ENCODE measurements at places on chromosomes 2 and 18. TPM values are rescaled to one million over a fixed set of nuclear protein-coding genes. Genes with fewer than 3 reads are reported as not detected.

SKA1 gene
- 4.1 TPM for total RNA-seq

SGPP2 gene
- 11.2 TPM for total RNA-seq

ARHGAP28 gene
- total RNA-seq, result 42.6 TPM

MYO3B gene
- 5.5 TPM for total RNA-seq

TCF4 gene
- total RNA-seq, result 356 TPM

COLEC12 gene
- total RNA-seq, result 58.1 TPM

SOWAHC gene
- 20.8 TPM for total RNA-seq

- no peak for DNase-seq
Observed at GRCh38 chr2:152506843-152507242, 171.9 kb downstream of the FMNL2 start.

GRCh38 chr2:222637067-222637466 lies 18.8 kb downstream of the FARSB start:
- DNase-seq, result no peak

DNA sequence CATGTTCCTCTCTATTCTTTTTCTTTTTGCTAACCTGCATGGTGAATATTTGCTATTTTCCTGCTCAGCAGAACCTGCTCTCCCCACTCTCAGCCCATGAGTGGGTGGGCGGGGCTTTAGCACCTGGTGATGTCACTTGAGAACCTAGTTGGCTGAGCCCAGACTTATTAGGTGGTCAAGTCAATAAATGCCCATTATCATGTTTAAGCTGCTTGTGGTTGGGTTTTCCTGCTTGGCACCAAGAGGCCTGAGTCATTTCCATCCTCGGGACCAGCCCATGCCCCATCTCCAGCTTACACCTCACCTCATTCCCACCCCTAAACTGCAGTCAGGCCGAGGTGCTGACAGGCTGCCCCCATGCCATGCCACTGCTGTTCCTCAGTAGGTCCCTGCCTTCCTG lies 226.6 kb downstream of the ANKRD30B start:
- no peak for DNase-seq

- DNase-seq, result no peak
Observed at GRCh38 chr18:4208366-4208765, 246.7 kb downstream of the DLGAP1 start.

DNA sequence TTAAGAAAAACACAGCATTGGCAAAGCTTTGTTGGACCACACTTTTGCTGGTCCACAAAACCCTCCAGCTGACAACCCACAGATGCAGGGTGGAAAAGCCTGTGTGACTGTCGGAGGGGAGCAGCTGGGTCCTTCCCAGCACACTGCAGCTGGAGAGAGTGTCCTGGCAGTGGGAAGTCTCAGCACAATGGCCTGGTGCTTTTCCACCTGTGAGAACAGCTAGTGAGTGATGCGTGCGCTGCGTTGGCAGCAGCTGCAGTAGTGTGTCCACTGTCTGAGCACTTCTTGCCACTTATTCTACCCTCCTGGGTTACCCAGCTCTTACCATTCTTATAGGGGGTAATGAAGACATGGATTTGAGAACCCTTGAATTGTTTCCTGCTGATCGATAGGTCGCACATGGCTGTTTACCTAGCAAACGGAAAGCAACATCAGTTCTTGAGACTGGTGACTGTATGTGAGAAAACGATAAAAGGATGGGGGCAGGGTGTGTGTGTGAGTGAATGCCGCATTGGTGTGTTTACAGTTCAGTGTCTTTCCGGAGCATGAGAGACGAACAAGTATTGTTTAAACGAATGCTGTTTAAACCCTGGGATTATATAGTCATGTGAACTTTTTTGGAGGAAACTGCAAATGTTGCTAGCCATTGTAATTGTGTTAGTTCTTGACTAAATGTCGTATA lies 69.7 kb downstream of the LYPD6 start:
- no peak for DNase-seq

DNA sequence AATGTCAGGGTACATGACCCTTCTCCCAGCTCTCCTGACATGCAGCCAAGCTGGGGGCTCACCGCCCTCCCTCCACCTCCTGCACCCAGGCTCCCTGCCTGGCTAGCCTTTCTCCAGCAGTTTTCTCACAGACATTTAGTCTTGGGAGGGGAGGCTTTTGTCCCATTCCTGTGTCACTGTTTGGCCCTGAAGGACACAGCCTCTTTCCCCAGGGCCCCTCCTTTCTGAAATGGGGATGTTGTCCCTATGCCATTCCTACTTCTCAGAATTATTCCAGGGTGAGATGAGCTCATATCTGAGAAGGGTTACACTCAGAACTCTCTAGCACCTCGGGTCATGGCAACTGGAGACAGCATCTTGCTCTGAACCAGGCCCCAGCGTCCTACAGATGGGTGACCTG lies 47.3 kb upstream of the MRPL33 start:
- DNase-seq, result no peak

GRCh38 chr2:197011021-197011417 lies 84.5 kb upstream of the PGAP1 start:
- no peak for DNase-seq

DNA sequence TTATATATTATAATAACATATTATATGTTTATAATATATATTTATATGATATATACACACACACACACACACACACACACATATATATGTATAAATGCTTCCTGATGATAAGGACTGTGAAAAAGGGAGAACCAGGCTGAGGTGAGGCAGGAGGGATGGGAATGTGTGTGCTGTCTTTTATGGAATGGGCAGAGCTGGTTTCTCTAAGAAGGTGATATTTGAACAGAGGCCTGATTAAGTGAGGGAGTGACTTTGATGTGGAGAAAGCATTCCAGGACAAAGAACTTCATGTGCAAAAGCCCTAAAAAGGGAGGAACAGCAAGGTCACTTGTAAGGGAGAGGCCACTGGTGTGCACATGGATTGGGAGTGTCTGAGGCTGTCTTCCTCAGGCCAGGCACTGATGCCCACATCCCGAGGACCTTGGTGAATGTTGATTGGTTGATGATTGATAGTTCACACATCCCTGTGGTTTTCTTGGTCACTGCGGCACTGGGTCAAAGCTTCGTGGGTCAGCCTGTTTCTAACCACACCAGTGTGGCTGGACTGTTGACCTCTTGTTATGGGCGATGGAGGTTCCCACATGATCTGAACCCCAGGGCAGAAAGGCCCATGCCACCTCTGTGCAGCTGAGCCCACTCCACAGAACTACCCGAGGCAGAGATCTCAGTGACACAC lies 196.9 kb downstream of the MYCN start:
- DNase-seq, result no peak

DNA sequence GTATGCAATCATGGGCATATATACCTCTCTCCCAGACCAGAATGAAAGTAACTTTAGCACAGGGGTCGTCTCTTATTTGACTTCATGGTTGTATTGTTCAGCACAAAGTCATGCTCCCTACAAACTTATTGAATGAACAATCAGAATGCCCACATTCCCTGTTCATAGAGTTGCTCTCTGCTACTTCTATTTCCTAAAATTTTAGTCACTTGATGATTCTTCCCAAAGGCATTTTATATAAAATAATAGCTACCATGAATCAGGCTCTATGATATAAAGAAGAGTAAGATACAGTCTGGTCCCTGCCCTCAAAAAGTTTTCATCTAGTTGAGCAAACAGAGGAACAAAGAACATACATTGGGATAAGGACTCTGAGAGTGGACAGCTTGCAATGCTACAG lies 162.2 kb downstream of the SLC39A10 start:
- DNase-seq, result no peak

- no peak for DNase-seq
Observed at GRCh38 chr2:21270083-21270491, 146.3 kb downstream of the TDRD15 start.

GRCh38 chr18:48740068-48740440 lies 201.2 kb downstream of the CTIF start:
- DNase-seq, result no peak

DNA sequence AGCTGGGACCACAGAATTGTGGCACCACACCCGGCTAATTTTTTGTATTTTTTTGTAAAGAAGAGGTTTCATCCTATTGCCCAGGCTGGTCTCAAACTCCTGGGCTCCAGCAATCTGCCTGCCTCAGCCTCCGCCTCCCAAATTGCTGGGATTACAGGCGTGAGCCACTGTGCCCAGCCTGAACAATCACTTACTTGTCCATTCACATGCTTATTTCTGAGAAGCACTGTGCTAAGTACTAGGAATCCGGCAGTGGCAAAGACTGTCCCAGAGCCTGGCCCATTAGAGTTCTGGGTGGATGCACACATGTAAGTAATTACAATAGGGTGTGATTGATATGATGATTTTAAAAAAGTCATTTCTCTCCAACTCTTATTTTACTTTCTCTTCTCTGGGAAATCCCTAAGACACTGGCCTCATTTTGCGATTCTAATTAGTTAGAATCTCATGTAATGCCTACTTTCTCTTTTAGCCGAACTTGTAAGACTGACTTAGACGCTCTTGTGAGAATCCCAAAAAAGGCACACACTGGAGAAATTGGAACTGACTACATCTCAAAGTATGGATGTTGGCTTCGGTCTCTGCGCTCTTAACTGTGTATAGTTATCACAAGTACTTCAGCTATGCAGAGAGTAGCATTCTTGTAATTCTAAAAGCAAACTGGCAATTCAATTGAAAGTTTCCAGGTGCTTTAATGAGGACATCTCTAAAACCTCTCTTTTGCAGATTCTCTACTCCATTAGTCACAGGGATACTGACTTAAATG lies 567.7 kb downstream of the DCC start:
- DNase-seq, result no peak

DNA sequence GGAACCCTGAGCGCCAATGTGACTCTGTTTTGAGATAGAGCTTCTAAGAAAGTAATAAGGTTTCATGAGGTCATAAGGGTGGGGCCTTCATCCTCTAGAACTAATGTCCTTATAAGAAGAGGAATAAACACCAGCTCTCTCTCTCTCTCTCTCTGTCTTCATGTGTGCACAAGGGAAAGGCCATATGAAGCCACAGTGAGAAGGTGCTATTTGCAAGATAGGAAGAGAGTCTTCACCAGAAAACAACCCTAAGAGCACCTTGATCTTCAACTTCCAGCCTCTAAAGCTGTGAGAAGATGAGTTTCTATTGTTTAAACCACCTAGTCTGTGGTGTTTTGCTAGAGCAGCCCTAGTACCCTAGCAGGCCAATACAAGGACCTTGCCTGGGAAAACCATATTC lies 55.8 kb downstream of the DOCK10 start:
- no peak for DNase-seq

DNA sequence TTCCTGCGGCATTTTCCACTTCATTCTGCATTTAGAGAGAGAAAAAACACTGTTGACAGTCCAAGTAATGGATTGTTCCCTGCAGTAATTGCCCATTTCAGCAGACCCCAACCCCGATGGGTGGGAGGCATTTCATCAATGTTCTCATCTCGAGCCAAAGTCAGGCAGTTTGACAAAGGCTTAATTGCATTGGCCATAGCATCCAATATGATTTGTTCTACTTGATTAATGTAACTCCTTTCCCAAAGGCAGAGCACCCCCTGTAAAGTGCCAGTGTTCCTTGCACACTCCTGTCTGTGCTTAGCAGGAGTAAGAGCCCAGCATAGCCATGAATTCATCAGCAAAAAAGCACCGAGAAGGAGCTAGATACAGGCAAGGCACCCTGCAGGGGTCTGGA lies 174.4 kb downstream of the SEPTIN10 start:
- no peak for DNase-seq

- no peak for DNase-seq
Observed at GRCh38 chr2:127360242-127360641, 27.5 kb downstream of the MAP3K2 start.

DNA sequence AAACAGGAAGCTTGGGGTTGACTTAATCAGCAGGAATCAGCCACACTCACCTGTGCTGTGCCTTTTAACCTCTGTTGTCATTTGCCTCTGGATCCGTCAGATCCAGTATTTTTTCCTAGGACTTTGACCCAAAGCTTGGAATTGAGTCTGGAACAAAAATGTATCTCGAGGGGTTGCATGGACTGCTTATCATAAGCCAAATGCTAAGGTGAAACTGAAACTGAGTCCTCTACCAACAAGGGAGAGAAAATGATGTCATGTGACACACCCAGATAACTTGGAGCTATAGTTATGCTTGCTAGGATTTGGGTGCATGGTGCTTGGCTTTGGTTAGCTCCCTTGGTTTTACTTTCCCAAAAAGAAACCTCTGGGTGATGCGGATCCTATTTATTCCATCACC lies 2158.6 kb upstream of the PIK3C3 start:
- DNase-seq, result no peak

DNA sequence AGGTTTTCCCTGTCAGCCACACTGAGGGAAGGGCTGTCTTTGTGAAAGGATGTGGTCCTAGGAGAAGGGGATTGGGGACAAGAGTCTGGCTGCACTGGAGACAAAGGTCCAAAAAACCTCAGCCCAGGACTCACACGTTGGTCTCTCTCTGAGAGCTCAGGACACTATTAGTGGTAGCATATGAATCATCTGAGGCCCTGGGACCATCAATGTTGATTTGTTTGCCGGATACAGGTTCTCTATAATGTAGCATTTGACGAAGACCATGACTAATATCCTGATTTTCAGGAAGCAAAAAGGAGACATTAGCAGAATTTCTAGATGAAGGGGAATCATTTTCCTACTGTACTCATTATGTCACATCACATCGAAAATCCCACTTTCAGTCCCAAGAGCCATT lies 22.2 kb upstream of the DNAH6 start:
- DNase-seq, result no peak

- no peak for DNase-seq
Observed at GRCh38 chr18:63218472-63218871, 101.1 kb downstream of the BCL2 start.

DNA sequence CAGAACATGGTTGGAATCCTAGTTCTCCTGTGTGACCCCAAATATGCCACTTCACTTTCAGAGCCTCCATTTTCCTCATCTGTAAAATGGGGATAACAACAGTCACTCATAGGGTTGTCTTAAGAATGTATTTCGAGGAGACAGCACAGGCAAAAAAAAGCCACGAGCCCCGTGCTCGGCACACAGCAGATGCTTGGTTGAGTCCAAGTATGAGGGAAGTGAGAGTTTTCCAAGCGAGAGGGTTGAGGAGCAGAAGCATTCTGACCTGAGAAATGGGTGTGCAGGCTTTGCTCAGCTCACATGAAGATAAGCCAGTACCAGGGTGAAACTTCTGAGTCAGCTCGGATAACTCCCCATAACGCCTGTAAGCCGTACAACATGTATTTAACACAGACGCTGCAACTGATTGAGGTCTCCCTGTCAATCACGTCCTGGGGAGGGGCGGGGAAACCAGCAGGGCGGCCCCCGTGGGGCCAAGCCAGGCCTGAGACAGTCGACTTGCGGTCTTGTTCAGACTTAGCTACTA lies 23.0 kb upstream of the ODC1 start:
- DNase-seq, result no peak

DNA sequence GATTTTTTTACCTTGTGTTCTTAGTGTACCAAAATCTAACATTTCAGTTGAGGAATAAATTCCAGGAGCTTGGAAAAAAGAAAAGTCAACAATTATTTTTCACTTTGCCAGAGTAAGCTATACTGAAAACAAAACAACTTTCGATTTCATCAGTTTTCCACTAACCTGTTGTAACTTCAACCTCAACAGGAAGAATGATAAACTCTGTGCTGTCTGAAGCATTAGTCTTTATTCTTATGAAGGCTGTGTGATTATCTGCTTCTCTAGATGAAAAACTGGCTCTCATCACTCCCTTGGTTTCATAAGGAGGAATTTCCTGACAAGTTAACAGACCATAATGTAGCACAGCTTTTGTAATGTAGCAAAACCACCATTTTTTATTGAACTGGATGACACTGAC lies 121.2 kb downstream of the ZAP70 start:
- DNase-seq, result no peak

GRCh38 chr18:70535041-70535440 lies 246.2 kb downstream of the SOCS6 start:
- DNase-seq, result no peak
